ENCODE measurements at places on chromosomes 11 and 22. TPM values are rescaled to one million over a fixed set of nuclear protein-coding genes. Genes with fewer than 3 reads are reported as not detected.

- DNase-seq: no peak
Observed at GRCh38 chr22:50673231-50674129, 857 bp downstream of the SHANK3 start.

DNA sequence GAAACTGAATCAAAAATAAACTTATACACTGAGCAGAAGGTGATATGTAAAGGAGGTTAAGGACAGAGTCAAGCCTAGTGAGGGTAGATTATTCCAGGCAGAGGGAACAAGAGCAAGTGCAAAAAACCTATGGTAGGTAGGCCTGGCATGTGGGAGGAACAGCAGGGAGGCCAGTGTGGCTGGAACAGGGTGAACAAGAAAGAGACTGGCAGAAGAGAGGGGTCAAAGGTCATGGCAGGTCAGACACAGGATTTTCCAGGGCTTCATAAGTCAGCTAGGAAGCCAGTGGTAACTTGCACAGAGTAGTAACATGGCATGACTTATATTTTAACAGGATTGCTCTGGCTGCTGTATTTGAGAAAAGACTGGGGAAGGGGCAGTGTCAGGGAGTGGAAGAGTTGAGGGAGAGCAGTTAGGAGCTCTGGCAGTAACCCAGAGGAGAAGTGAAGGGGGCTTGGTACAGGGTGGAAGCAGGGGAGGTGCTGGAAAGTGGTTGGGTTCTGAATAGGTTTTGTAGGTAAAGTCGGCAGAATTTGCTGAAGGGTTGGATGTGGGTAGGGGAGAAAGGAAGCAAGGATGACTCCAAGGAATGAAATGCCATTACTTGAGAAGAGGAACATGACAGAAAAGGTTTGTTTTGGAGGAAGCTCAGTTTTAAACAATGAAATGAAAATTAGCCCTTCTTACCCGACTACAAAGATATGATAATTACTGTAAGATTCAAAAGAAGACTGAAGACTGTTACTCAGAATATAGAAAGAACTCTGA, 86.2 kb downstream of the ZNRF3 start:
- peak; percentile 28 for DNase-seq

DNA sequence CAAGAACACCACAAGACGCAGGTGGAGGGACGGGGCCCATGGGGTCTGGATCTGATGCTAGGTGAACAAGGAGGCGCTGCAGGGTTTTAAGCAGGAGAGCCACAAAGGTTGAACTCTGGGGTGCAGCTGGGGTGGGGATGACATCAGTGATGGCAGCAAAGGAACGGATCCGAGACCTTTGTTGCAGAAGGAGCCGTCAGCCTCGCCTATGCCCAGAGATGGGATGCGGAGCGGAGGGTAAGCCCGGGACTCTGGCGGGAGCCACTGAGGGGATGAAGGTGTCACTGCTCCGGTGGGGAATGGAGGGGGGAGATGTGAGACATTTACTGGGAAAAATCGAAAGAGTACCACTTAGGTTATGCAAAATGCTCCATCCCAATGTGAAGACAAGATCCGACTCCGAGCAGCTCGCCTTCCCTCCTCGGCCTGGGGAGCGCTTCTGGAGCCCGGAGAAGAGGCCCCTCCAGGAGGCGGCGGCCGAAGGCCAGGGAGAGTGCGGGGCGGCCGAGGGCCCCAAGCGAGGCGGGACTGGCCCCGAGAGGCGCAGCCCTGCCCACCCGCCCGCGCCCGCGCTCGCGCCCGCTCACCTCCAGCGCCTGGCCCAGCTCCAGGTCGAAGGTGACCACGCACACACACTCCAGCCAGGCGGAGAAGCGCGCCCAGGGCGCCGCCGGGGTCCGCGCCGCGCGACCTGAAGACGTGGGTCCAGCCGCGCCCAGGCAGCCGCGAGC, 422 bp downstream of the DENND6B start:
- no peak for DNase-seq

- DNase-seq: no peak
Observed at GRCh38 chr22:42623756-42624441, 9.2 kb upstream of the POLDIP3 start.

DNA sequence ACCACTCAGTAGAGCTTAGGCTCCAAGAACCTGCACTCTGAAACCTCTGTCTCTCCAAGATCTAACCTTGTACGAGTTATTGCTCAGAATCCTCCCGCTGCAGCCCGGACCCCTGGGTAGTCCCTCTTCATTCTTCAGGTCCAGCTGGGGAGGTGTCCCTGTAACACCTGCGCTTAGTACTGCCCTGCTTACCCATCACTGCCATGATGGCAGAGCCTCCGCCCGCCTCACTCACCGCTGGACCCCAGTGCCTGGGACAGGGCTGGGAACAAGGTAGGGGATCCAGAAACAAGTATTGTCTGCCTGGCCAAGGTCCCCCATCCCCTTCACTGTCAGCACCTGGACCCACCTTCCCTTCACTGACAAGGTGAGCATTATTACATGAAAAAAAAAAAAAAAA, 50.3 kb downstream of the THAP12 start:
- DNase-seq: no peak

Gene KCNJ4
- 1.4 TPM for total RNA-seq

Gene MS4A12
- total RNA-seq: not detected

Data from lower leg skin (tissue), 4 donors.